H9 (cell line): ENCODE measurements at places on chromosomes 1 and 21. TPM values are rescaled to one million over a fixed set of nuclear protein-coding genes. Genes with fewer than 3 reads are reported as not detected.
A peak's percentile ranks its signal among the peaks of the same experiment; 100 is the strongest.

Gene CHD5
- 0.99 and 1.6 TPM in 2 replicates for total RNA-seq

Gene ANKRD34A
- 0.20 and 0.39 TPM in 2 replicates for total RNA-seq

Gene C1orf226
- 11.5 and 11.6 TPM in 2 replicates for total RNA-seq

Gene SH2D1B
- total RNA-seq = not detected in 2 replicates

Gene RPE65
- not detected in 2 replicates for total RNA-seq

Gene ABCG1
- 0.83 and 0.99 TPM in 2 replicates for total RNA-seq

GRCh38 chr21:28632755-28633408 lies 359.8 kb downstream of the LTN1 start:
- H3K36me3 ChIP-seq = no peaks in the 10 kb centered on the region
- H3K27me3 ChIP-seq = no peaks in the 10 kb centered on the region
- no peak for DNase-seq
- H3K4me1 ChIP-seq = no peaks in the 10 kb centered on the region
- no peak overlapping the region for H3K4me3 ChIP-seq
- H3K27ac ChIP-seq = no peak overlapping the region

DNA sequence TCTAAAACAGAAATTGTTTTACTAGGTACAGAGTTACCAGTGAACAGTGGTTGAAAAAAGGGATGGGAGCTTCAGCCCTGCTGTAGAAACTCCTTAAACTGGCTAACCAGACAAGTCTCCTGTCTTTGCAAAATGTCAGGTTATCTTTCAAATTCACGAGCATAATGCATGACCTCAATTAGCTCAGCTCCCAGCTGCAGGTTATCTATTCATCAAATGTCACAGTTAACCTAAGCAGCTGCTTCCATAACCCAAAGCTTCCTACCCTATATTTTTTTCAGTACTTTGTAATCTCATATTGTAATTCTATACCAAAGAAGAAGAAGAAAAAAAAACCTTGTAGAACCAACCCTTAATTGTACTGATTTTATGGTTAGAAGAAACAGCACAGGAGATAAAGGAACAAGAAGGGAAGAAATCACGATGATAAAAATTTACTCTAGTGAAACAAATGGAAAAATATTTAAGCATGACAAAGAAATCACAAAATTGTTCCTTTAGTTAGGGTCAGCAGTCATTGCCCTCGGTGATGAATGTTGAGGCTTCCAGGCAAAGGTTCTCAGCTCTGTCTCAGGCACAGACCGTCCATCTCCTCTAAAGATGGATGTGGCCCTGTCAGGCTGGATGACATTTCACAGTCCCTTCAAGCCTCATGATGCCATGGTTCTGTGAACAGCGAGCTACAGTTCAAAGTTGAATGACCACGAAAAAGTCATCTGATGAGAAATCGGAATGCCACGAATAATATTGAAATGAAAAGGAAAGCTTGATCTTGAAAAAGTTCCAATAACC lies 95.9 kb downstream of the PLD5 start:
- no peak overlapping the region for H3K27ac ChIP-seq
- H3K36me3 ChIP-seq = peaks cover 1% of the 10 kb centered on the region; the same call in 1 of the 3 replicates
- H3K27me3 ChIP-seq = no peaks in the 10 kb centered on the region
- H3K4me1 ChIP-seq = no peaks in the 10 kb centered on the region
- DNase-seq = no peak

GRCh38 chr1:3483801-3484444 lies 29.5 kb downstream of the ARHGEF16 start:
- peak; percentile 81 for DNase-seq
- peaks cover 31% of the 10 kb centered on the region for H3K36me3 ChIP-seq
- no peak overlapping the region for H3K4me3 ChIP-seq
- H3K27ac ChIP-seq = no peak overlapping the region
- no peaks in the 10 kb centered on the region for H3K4me1 ChIP-seq

- DNase-seq = no peak
- no peak overlapping the region for H3K4me3 ChIP-seq
- no peaks in the 10 kb centered on the region for H3K36me3 ChIP-seq
- H3K27me3 ChIP-seq = no peaks in the 10 kb centered on the region
- no peak overlapping the region for H3K27ac ChIP-seq
Measured at GRCh38 chr1:30883389-30884172, 25.0 kb downstream of the SDC3 start.

- H3K4me1 ChIP-seq = no peaks in the 10 kb centered on the region
- H3K27ac ChIP-seq = no peak overlapping the region
- no peaks in the 10 kb centered on the region for H3K36me3 ChIP-seq
- no peak for DNase-seq
Measured at GRCh38 chr1:100474834-100475233, 63.1 kb upstream of the GPR88 start.

DNA sequence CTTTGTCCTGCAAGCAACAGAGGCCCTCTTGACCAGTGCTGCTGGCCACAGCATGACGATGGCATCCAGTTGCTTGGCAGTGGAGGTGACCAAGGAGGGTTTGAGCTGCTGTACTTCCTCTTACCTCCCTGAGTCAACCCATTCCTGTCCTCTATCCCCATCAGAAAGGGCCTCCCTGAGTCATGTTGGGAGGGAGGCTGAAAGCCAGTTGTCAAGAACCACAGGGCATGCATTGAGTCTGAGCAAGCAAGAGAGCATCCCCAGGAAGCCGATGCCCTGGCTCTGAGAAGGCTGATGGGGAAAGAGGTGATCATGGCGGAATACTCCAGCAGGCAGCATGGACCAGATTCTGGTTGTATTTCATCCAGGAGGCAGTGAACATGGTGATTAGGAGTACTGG lies 69.6 kb downstream of the LACTBL1 start:
- no peaks in the 10 kb centered on the region for H3K36me3 ChIP-seq
- no peak overlapping the region for H3K4me3 ChIP-seq
- H3K4me1 ChIP-seq = no peaks in the 10 kb centered on the region
- no peaks in the 10 kb centered on the region for H3K27me3 ChIP-seq
- DNase-seq = no peak

GRCh38 chr21:26391166-26391565 lies 181.9 kb downstream of the CYYR1 start:
- no peaks in the 10 kb centered on the region for H3K27me3 ChIP-seq
- H3K4me1 ChIP-seq = no peaks in the 10 kb centered on the region
- no peak for DNase-seq
- H3K27ac ChIP-seq = no peak overlapping the region
- H3K4me3 ChIP-seq = no peak overlapping the region
- peaks cover 4% of the 10 kb centered on the region; the same call in 1 of the 2 replicates for H3K36me3 ChIP-seq

GRCh38 chr1:33171977-33172813 lies 9.6 kb downstream of the TRIM62 start:
- no peaks in the 10 kb centered on the region for H3K27me3 ChIP-seq
- H3K36me3 ChIP-seq = 0 out of 2 replicates have a peak, but pooled peaks cover 3% of the 10 kb centered on the region
- no peaks in the 10 kb centered on the region for H3K4me1 ChIP-seq
- no peak overlapping the region for H3K27ac ChIP-seq

DNA sequence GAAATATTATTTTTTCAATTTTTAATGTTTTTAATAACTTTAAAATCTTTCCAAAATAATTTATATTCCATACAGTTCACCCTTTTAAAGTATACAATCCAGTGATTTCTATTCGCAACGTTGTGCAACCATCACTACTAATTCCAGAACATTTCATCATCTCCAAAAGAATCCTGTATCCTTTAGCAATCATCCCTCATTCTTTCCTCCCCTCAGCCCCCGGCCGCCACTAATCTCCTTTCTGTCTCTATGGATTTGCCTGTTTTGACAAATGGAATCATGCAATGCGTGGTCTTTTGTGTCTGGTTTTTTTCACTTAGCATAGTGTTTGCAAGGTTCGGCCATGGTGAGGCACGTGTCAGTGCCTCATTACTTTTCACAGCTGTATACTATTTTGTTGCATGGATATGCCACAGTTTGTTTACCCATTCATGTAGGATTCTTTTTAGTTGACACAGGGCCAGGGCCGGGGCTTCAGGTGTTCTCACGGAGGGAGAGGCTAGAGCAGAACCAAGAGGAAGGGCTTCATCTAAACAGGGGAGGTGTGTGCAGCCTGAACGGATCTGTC lies 40.6 kb upstream of the ZBTB40 start:
- no peaks in the 10 kb centered on the region; the same call in 1 of the 2 replicates for H3K4me1 ChIP-seq
- no peaks in the 10 kb centered on the region for H3K36me3 ChIP-seq
- no peaks in the 10 kb centered on the region for H3K27me3 ChIP-seq
- no peak overlapping the region for H3K4me3 ChIP-seq

DNA sequence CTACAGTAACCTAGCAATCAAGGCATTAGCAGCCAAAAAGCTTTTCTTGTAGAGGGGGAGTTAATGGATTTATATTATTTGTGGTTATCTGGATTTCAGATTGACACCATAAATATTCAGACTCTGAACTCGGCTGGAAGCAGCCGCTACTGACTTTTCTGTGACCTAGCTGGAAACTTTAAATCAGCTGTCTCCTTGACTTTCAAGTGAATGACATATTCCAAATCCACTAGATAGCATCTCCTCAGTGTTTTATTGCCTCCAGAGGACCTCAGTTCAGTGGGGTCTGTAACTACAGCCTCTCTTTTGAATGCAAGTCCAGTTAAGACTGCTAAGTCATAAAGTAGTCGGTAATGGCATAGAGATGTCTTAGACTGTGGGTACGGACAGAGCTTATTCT lies 448.5 kb downstream of the NUF2 start:
- no peaks in the 10 kb centered on the region for H3K36me3 ChIP-seq
- H3K4me3 ChIP-seq = no peak overlapping the region
- DNase-seq = no peak
- H3K27ac ChIP-seq = no peak overlapping the region

DNA sequence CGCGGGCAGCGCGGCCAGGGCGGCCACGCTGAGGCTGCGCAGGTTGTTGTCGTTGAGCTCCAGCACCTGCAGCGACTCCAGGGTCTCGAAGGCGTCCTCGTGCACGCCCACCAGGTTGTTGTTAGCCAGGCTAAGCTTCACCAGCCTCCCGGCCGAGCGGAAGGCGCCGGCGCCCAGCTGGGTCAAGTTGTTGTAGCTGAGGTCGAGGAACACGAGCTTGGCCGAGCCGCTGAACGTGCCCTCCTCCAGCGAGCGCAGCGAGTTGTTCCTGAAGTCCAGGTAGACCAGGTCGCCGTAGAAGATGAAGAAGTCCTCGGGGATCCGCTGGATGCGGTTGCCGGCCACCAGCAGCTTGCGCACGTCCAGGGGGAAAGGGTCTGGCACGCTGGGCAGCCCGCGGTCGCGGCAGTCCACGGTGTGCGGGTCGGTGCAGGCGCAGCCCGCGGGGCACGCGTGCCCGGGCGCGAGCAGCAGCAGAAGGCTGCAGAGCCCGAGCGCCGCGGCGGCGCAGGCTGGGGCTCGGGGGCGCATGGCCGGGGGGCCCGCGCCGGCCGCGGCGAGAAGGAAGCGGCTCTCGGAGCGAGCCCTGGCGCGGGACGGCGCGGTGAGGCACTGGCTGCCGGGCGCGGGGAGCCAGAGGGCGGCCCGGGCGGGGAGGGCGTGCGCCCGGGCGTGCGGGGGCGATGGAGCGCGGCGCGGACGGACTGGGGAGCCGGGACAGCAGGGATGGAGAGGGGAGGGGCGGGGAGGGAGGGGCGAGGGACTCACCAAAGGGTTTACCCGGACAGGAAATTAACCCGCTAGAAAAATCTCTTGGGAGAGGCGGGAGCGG lies 524 bp downstream of the LRRC38 start:
- no peaks in the 10 kb centered on the region; the same call in 2 of the 3 replicates for H3K36me3 ChIP-seq
- no peak overlapping the region for H3K27ac ChIP-seq
- peaks cover 2% of the 10 kb centered on the region; the same call in 1 of the 2 replicates for H3K4me1 ChIP-seq
- H3K27me3 ChIP-seq = peaks cover 37% of the 10 kb centered on the region
- peak overlapping the region; percentile 67 for H3K4me3 ChIP-seq

DNA sequence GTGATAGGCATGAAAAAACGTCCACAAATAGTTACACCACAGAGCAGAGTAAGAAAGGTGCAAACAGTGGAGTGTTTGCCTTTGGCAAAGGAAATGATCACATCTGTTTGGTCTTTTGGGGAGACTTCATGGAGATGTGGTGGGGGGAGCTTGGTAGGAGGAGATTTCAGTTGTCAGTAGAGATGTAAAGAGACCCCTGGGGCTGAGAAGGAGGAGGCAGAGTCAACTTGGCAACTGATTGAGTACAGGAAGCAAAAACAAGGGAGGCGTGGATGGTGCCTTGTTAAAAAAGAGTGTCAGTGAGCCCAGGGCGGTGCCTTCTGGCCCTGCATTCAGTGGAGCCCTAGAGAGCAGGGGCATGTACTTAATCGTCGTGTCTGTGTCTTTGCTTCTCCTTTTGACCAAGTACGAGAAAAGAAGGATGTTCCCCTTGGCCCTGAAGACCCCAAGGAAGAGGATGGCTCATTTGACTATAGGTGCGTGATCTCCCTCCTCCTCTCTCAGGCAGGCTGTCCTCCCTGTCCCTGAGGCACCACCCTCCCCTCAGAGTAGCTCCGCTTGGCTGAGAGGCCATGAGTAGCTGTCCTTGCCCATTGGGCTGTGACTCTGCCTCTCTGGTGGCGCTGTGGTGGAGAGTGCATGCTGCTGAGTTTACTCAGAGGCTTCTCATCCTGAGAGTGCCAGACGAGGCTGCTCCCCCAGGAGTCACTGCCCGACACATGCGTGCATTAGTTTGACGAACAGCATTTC lies 30.4 kb upstream of the CNTN2 start:
- H3K27me3 ChIP-seq = no peaks in the 10 kb centered on the region
- no peak overlapping the region for H3K27ac ChIP-seq
- H3K4me3 ChIP-seq = no peak overlapping the region
- peaks cover 3% of the 10 kb centered on the region; the same call in 1 of the 2 replicates for H3K4me1 ChIP-seq
- DNase-seq = no peak

DNA sequence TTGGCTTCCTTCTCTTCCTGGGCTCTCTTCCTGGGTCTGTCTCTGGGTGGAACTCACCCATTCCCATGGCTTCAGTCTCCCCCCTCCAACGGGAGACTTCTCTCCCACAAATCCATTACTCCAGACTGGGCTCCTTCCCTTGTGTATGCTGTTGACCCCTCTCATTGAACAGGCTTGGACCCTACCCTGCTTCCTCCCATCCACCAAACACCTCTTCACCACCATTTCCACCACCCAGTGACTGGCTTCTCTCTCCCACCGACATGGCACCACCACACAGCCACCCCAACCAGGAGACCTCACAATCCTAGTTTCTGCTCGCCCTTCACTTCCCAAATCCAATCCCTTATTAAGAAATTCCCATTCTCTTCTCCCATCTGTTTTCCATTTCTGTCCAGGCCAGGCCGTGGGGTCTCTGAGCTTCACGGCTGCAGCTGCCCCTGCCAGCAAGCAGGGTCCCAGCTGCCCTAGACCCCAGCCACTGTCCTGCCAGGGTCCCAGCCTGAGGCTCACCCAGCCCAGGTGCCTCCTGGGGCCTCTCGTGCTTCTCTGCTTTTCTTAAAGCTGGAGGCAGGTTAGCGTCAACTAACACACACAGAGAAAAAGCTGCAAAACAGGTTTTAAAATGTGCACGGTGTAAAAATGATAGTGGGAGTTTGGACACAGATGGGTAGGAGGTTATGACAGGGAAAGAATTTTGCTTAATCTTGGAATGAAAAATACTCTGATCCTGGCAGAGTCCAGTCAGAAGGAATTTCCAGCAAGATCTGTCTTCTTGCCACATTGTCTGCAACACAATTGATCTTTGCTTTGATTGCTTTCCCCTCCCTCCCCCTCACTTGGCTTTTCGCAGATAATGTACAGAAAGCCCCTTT lies 383.8 kb upstream of the VAMP3 start:
- no peak overlapping the region for H3K4me3 ChIP-seq
- no peaks in the 10 kb centered on the region for H3K27me3 ChIP-seq
- DNase-seq = peak; percentile 16
- H3K27ac ChIP-seq = no peak overlapping the region
- no peaks in the 10 kb centered on the region for H3K4me1 ChIP-seq

- DNase-seq = no peak
- H3K27me3 ChIP-seq = no peaks in the 10 kb centered on the region
- no peaks in the 10 kb centered on the region for H3K36me3 ChIP-seq
- H3K4me1 ChIP-seq = no peaks in the 10 kb centered on the region
- no peak overlapping the region for H3K27ac ChIP-seq
Measured at GRCh38 chr1:53409233-53409632, 50.0 kb upstream of the DMRTB1 start.
